Adrenal gland (tissue), 19 donors: ENCODE measurements at places on chromosomes 2 and 18. TPM values are rescaled to one million over a fixed set of nuclear protein-coding genes. Genes with fewer than 3 reads are reported as not detected.

DNA sequence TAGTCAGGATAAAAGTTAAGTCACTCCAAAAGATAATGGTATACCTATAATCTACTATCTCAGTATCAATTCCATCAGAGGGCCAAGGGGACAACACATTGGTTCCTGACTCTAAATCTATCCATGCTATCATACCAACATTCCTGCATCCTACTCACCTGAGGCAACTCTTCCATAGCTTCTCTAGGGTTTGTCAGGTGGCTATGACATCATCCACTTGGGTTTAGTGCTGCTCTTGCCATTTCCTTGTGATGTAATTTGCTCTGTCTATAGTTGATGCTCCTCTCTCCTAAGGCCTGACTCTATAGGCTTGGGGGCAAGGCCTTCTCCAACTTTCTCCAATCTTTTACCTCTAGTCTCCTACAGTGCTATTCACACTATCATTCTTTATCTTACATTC is 139.9 kb upstream of the FSHR start:
- DNase-seq, result no peak

Gene LYG1
- not detected for total RNA-seq

Gene ST6GAL2
- 0.13 TPM for total RNA-seq

Gene NEU2
- total RNA-seq, result not detected

GRCh38 chr2:235746257-235746934 is 252.6 kb downstream of the AGAP1 start:
- DNase-seq, result peak; percentile 78

Gene TUBB8B
- not detected for total RNA-seq
